ENCODE measurements at places on chromosomes 3 and 15.

DNA sequence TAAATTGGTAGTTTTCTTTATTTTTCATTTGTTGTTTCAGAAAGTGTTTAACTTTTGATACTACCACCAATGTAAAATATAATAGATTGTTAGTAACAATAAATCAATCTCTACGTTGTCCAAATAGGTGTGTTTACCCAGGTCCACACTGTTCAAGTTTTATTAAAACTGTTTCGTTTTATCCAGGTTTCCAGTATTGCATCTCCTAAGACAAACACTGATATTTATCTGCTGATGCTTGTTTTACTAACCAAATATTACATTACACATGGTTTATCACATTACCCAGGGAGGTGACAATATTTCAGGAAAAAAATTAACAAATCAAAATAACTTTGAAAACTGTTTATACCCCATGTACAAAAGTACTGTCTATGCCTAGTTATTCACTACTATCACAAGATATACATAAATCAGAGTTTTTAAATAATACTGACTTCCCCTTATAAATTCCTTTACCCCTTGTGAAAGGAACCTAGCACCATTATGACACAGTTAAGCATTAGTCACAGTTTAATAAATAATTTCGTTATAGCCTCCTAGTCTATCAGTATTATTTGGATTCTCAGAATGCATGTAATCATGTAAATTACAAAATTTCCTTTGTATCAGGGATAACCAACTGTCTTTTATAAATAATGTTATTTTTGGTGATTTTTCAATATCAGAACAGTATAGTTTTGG, 205.3 kb downstream of the ZBTB20 start:
- DNase-seq, result no peak

DNA sequence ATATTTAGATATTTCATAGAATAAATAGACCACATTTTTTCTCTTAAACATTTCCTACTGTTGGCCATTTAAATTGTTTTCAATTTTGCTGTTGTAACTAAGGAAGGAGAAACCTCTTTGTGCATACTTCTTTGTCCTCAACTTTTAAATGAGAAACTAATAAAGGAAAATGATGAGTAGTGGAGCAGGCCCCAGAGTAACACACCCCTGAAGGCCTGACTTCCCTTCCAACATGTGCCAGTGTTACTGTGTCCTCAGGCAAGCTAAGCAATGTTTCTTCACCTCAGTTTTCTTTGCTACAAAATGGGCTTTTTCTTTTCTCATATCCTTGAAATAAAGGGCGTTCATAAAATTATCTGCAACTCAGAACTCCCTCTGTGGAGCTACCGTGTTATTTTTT, 53.7 kb downstream of the RPL22L1 start:
- no peak for DNase-seq

DNA sequence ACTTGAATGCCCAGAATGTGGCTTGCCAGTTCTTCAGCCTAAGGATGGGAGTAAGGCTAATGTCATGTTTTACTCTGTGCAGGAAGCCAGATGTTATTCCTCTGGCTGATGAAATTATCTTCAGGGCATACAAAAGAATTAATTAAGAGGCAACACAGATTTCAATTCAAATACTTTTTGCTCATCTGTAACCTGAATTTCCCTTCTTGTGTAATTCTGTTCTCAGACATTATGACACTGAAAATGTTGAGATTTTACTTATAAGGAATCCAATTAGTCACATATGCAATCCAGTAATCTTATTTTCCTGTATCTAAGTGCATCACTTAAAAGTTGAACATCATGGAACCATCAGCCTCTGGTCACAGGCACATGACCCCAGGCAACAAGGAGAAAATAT, 136.5 kb downstream of the CPNE4 start:
- no peak for DNase-seq

GRCh38 chr15:69664572-69665571, 212.3 kb downstream of the RPLP1 start:
- no peak for DNase-seq

- DNase-seq, result no peak
Measured at GRCh38 chr3:37909067-37909911, 47.6 kb downstream of the CTDSPL start.

GRCh38 chr15:35381328-35381727, 164.6 kb downstream of the DPH6 start:
- DNase-seq, result no peak

DNA sequence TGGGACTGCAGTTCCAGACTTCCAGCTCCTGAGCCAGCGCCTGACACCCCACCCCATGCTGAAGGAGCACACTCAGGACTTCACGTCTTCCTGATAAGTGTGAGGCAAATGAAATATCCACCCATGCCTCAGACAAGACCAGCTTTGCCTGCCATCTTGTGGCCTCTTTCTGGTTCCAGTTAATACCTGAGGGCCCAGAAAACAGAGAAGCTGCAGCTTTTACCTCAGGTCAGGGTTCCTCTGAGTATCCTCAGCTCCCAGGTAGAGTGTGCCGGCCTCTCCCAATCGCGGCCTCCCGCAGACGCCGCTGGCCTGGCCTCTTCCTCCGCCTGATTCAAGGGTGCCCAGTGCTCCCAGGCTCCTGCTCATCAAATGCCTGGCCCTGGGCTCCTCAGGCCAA, 5.1 kb upstream of the KLHL6 start:
- no peak for DNase-seq
